Activated T-cell treated with anti-CD3 and anti-CD28 coated beads, Interleukin-2, amount 50 U/mL, for 72 hours (primary cell): ENCODE measurements at places on chromosomes 3 and 15. TPM values are rescaled to one million over a fixed set of nuclear protein-coding genes. Genes with fewer than 3 reads are reported as not detected.

TIMP4 gene
- total RNA-seq, result 0.28 TPM

TM6SF1 gene
- 25.1 TPM for total RNA-seq

PLA2G4F gene
- 0.07 TPM for total RNA-seq

NDN gene
- total RNA-seq, result 1.5 TPM

BUB1B gene
- 91.2 TPM for total RNA-seq

KLHL6 gene
- total RNA-seq, result 88.8 TPM

IMPG2 gene
- total RNA-seq, result 0.86 TPM

TOPBP1 gene
- 102 TPM for total RNA-seq

STRC gene
- total RNA-seq, result 1.1 TPM

MYO5C gene
- 1.6 TPM for total RNA-seq

BOC gene
- 0.19 TPM for total RNA-seq

SHF gene
- 16.8 TPM for total RNA-seq

ZBTB38 gene
- 82.9 TPM for total RNA-seq

SPINK8 gene
- total RNA-seq, result not detected

SST gene
- total RNA-seq, result not detected

KLF15 gene
- 1.0 TPM for total RNA-seq

ZNF774 gene
- 0.60 TPM for total RNA-seq

ERICH6 gene
- total RNA-seq, result 0.19 TPM

CACNA2D3 gene
- not detected for total RNA-seq
